ENCODE measurements at places on chromosomes 2 and 18.

DNA sequence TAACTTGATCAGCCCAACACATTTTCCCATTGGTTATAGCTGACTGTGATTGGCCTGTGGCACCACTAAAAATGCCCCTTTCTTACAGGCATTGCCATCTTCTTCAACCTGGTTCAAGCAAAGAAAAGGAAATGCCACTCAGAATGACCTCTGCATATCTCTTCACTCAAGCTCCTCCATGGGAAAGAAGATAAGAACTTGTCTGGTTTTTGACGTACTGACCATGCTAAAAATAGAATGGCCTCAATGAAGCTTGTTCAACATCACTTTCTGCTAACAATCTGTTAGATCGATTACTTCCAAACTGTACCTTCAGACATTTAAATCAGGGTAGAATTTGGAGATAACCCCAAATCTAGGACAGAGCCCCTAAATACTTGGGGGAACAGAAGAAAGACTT is 109.5 kb downstream of the CABYR start:
- no peak for DNase-seq

GRCh38 chr18:24506175-24506574 is 45.7 kb downstream of the HRH4 start:
- DNase-seq = no peak

DNA sequence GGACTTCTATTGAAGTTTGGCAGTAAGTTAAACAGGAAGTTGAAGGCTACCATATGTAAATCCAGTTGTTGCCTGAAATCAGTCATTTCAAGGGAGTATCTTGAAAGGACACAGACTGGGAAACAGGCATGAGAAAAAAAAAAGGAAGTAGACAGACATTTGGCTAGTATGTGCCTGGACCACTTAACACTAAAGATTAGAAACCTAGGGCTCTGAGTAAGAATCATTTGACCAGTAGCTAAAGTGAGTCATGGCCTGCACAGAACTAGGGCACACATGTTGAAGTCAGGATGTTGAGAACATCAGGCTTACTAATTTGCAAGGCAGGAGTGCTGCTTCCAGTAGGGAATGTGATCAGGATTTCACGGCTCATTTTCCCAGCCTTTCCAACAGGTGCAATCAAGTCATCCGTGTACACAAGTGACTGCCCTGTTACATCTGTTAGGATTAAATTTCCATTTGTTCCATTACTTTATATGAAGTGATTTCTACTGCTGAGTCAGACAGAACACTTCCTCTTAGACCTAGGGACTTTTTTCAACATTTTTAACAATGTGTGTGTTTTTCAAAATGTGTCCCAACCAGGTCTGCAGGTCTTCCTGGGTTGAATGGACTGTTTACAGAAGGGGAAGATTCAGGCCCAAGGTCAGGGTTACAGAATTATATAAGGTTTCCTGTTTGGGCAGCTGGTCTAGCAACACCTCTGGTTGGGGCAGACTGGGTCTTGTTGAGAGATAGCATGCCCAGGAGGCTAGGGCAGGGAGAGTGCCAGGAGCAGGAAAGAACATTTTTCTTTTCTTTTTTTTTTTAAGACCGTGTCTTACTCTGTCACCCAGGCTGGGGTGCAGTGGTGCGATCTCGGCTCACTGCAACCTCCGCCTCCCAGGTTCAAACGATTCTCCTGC is 145.6 kb downstream of the TGIF1 start:
- DNase-seq = peak; percentile 84

DNA sequence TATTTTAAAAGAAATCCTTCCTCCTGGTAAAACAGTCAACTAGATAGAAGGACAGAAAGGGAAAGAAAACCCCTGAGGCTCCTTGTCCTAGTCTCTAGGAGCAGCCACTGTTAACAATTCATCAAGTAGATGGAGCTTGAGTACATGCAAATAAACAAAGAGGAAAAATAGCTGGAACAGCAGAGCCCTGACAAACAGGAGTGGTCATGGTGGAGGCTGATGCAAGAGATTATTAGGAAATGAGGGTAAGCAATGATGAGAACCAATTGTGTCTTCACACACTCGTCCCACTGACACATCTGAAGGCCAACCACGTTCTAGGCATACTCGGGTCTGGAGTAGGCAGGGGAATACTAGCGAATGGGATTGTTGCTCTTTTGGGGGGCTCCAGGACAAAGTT is 9.2 kb downstream of the DLGAP1 start:
- DNase-seq = no peak

- DNase-seq = no peak
These were observed 94.0 kb downstream of the PLB1 start for GRCh38 chr2:28589746-28590463.

- no peak for DNase-seq
These were observed 4.5 kb upstream of the CRYBA2 start for GRCh38 chr2:218997731-218998130.

- DNase-seq = peak; percentile 38
These were observed 58.3 kb downstream of the DOCK10 start for GRCh38 chr2:224983712-224984554.

DNA sequence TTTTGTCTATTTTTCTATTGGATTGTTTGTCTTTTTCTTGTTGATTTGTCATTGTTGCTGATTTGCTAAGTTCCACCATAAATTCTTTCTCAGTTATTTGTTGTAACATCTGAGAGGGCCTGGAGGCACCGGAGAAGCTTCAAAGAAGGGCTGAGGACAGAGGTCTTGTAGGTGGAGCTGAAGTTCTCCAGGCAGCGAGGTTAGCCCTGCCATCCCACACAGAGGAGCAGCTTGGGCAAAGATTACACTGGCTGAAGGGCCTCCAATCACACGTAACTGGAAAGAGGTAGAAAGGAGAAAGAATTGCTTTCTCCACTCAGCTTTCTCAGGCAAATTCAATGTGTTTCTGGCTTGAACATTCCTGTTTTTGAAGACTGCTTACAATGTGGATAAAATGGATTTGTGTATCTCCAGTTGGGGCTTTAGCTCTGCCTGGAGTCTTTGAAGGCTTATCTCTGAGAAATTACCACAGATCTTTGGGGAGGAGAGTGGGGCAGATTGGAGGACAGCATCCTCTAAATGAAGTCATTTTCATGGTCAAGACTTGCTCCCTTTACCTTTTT is 21.1 kb upstream of the EMILIN2 start:
- DNase-seq = no peak

DNA sequence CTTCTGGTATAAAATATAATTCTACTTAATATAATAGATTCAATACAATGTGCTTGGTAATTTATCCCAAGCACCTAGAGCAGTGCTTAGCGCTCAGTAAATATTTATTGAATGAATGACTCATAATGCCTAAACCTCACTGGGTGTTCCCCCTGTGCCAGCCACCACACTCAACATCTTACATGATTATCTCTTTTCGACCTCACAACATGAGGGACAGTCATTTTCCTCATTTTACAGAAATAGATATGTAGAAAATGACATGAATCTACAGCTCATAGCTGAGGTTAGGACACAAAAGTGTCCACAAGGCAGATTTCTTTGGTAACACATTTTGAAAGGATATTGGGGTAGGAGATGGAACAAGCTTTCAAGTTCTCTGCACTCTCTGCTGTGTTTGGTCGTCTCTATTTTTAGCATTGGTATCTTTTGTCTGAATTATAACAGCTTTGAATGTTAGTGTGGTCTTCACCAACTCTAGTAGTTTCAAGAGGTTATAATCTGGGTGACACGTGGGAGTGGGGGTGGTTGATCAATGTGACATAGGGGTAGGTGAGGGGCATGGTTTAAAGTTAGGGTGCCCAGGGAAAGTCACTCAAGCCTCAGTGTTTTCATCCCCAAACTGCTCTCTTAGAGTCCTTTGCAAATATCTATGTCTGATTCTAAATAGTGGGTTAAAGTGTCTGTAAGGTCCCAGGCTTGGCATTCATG is 9.8 kb downstream of the MYOM1 start:
- no peak for DNase-seq

- DNase-seq = peak; percentile 84
These were observed 13.4 kb upstream of the GLS start for GRCh38 chr2:190867212-190867611.
